ENCODE measurements at places on chromosomes 4 and X. TPM values are rescaled to one million over a fixed set of nuclear protein-coding genes. Genes with fewer than 3 reads are reported as not detected.

DNA sequence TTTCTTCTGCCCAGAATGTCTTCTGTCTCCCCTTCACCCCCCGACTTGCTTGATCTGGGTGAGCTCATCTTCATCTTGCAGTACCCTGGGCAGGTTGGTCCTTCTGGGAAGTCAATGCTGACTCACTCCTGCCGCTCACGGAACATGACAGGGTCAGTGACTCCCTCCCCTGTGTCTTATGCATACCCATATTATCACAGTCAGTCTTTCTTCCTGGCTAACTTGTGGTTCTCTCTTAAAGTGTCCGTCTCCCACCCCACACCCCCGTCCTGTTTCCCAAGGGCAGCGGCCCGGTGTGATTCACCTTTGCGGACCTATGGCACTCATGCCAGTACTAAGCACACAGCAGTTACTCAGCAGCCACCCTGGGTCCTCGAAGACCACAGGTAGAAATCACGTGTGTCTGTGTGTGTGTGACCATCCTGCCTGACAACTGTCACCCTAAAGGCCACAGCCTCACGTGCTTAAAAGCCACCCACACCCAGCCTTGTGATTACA, 17.7 kb downstream of the IQSEC2 start:
- H3K27me3 ChIP-seq, result no peaks in the 10 kb centered on the region
- H3K36me3 ChIP-seq, result no peaks in the 10 kb centered on the region
- no peak overlapping the region for H3K4me3 ChIP-seq
- peaks cover 28% of the 10 kb centered on the region for H3K4me1 ChIP-seq

GRCh38 chr4:90152024-90152423, 24.8 kb downstream of the CCSER1 start:
- DNase-seq, result no peak
- H3K4me3 ChIP-seq, result no peak overlapping the region
- peaks cover 4% of the 10 kb centered on the region for H3K27me3 ChIP-seq
- H3K4me1 ChIP-seq, result no peaks in the 10 kb centered on the region
- no peak overlapping the region for H3K27ac ChIP-seq

DNA sequence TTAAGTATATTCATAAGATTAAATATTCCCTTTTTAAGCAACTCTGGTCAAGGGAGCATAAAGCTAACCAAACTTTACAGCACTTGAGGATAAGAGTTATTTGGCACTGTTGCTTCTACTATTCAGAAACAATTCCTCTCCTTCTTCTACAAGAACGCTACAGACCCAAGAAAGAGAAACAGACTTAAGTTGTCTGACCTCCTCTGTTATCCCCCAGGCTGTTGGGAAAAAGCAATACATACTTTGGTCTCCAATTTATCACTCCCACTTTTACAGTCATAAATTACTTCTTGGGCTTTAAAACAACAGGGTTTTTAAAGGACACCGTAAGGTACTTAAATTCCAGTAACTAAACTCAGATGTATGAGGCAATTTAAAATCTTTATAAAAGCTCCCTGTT, 147.4 kb downstream of the COL25A1 start:
- no peak overlapping the region for H3K27ac ChIP-seq
- H3K27me3 ChIP-seq, result peaks cover 9% of the 10 kb centered on the region
- no peak for DNase-seq
- no peaks in the 10 kb centered on the region for H3K4me1 ChIP-seq
- no peak overlapping the region for H3K4me3 ChIP-seq

- H3K4me3 ChIP-seq, result no peak overlapping the region
- peaks cover 2% of the 10 kb centered on the region for H3K27me3 ChIP-seq
- no peak overlapping the region for H3K27ac ChIP-seq
- H3K36me3 ChIP-seq, result no peaks in the 10 kb centered on the region
Observed at GRCh38 chr4:71765350-71765749, 18.5 kb downstream of the GC start.

DNA sequence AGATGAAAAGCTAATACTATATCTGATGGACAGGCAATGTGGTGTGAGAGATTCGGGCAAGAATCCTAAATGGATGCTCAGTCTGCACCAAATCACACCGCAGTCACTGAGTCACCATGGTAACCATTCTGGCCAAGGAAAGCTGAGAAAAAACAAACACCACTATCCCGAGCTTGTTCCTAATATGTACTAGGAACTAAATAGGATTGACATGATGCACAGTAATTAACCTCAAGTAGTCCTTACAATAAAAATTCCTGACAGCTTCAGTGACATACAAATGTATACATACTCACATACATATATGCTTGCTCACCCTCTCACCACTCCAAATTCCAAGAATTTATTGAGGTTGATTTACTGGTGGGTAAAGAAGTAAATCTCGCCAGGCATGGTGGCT, 1.1 kb upstream of the RAB40A start:
- H3K36me3 ChIP-seq, result no peaks in the 10 kb centered on the region
- H3K27ac ChIP-seq, result no peak overlapping the region
- no peaks in the 10 kb centered on the region for H3K27me3 ChIP-seq
- DNase-seq, result no peak

DNA sequence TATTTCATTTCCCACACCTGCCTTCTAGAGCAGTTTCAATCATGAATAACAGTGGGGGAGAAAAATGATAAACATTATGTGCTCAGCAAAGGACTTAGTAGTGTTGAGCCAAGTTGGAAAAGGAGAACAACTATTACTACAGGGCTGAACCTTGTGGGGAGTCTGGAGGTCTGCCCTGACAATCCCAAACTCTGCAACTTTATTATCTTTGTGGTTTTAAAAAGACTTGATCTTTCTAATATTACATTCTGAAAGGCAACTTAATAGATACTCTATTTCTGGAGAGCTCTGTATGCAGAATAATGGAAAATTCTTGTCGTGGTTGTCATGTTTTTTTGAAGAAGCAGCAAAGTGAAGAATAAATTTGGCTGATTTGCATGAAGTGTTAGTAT, 116.1 kb downstream of the SPCS3 start:
- no peak overlapping the region for H3K27ac ChIP-seq
- DNase-seq, result no peak
- H3K27me3 ChIP-seq, result no peaks in the 10 kb centered on the region
- no peak overlapping the region for H3K4me3 ChIP-seq

DNA sequence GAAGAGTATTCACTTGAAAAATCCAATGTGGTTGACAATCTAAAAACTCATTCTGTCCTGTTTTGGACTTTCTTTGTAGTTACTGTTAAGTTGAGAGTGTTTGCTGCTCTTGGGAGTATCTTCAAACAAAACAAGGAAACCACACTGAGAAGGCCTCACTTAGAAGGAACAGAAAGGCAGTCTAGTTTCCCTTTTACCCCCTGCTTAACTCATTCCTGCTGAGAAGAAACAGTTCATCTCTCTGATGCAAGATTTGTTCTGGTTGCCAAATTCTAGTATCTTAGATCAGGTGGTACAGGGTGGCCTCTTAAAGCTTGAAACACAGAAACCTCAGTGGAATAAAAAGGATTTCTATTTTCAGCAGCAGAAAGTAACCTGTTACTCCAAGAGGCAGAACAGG, 41.4 kb downstream of the GUCY2F start:
- no peak for DNase-seq
- H3K36me3 ChIP-seq, result no peaks in the 10 kb centered on the region
- no peaks in the 10 kb centered on the region for H3K4me1 ChIP-seq
- H3K27me3 ChIP-seq, result peaks cover 3% of the 10 kb centered on the region
- no peak overlapping the region for H3K27ac ChIP-seq
- no peak overlapping the region for H3K4me3 ChIP-seq

- H3K27me3 ChIP-seq, result peaks cover 21% of the 10 kb centered on the region
- no peaks in the 10 kb centered on the region for H3K36me3 ChIP-seq
- H3K4me3 ChIP-seq, result no peak overlapping the region
- no peak for DNase-seq
- H3K4me1 ChIP-seq, result peaks cover 29% of the 10 kb centered on the region
- H3K27ac ChIP-seq, result no peak overlapping the region
Observed at GRCh38 chrX:134622813-134623185, 35.5 kb downstream of the PLAC1 start.

- H3K4me1 ChIP-seq, result peaks cover 22% of the 10 kb centered on the region
- DNase-seq, result peak; percentile 57
- H3K27me3 ChIP-seq, result peaks cover 58% of the 10 kb centered on the region
- peak overlapping the region; percentile 58 for H3K4me3 ChIP-seq
- H3K27ac ChIP-seq, result no peak overlapping the region
Observed at GRCh38 chr4:42398171-42398870, 1.0 kb downstream of the SHISA3 start.

DNA sequence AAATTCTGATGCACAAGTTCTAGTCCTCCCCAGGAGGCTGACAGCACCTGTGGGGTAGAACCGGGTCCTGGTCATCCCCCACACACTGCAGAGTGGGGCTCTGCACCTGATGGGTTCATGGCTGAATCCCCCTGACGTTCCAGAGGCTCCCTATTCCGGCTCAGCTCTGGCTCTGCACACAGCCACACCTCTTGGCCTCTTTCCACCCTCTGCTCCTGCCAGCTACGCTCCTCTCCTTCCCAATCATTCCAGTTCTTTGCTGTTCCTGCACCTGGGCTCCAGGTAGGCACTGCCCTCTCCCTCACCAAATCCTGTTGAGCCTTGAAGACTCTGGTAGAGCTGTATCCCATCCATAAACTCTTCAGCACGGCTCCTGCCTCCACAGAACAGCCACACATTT, 75.5 kb downstream of the GATB start:
- peaks cover 8% of the 10 kb centered on the region for H3K36me3 ChIP-seq
- H3K4me1 ChIP-seq, result no peaks in the 10 kb centered on the region
- no peak overlapping the region for H3K4me3 ChIP-seq

DNA sequence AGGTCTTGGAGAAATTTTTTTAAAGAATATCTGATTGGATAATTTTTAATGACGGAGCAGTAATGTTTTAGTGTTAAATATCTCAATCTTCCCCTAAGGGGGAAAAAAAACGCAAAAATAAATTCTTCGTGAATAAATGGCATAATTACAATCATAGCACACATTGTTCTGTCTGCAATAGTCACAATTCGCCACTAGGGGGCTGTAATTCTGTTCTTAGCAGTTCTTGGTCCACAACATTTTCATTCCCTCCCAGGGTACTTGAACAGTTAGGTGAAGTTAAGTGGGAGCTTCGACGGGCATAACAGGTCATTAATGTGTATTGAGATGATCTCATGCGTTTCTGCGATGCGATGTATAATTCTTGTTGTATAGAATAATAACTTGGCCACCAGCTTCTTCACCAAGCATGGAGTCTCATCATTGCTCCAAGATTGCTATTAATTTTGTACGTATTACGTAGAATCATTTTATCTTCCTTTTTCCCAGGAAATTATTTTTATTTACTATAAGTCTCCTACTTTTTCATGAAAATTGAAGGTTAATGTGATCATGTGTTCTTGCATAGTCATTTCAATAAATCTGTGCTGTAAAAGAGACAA, 27.2 kb downstream of the HTR2C start:
- no peaks in the 10 kb centered on the region for H3K36me3 ChIP-seq
- peak; percentile 32 for DNase-seq
- no peaks in the 10 kb centered on the region for H3K27me3 ChIP-seq
- H3K4me3 ChIP-seq, result no peak overlapping the region

- no peaks in the 10 kb centered on the region for H3K4me1 ChIP-seq
- no peak for DNase-seq
- H3K4me3 ChIP-seq, result no peak overlapping the region
- no peaks in the 10 kb centered on the region for H3K27me3 ChIP-seq
- no peak overlapping the region for H3K27ac ChIP-seq
- no peaks in the 10 kb centered on the region for H3K36me3 ChIP-seq
Observed at GRCh38 chr4:179595671-179596410, 2153.6 kb upstream of the AGA start.

- no peaks in the 10 kb centered on the region for H3K27me3 ChIP-seq
- no peaks in the 10 kb centered on the region for H3K36me3 ChIP-seq
- no peak overlapping the region for H3K4me3 ChIP-seq
- no peak for DNase-seq
- H3K4me1 ChIP-seq, result no peaks in the 10 kb centered on the region
Observed at GRCh38 chr4:124389591-124389990, 322.9 kb downstream of the ANKRD50 start.

DNA sequence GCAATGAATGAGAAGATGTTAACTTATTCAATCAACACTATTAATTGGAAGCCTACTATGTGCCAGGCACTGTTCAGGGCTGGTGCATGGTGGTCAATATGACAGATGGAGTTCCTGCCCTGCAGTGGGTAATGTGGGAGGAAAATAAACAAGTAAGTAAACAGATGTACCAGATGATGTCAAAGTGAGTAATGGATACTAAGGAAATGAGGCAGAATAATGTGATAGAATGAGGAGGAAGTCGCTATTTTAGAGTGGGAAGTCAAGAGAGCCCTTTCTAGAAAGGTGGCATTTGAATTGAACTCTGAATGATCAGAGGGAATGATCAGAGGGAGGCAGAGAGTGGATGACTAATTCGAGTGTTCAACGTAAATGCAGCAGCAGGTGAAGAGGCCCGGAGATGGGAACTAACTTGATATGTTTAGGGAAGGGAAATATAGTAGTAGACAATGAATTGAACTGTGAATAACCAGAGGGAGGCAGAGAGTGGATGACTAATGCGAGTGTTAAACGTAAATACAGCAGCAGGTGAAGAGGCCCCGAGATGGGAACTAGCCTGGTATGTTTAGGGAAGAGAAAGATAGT, 48.3 kb downstream of the HMGB3 start:
- H3K4me1 ChIP-seq, result peaks cover 14% of the 10 kb centered on the region
- DNase-seq, result no peak
- H3K27ac ChIP-seq, result peak overlapping the region; percentile 85
- H3K27me3 ChIP-seq, result peaks cover 6% of the 10 kb centered on the region
- H3K36me3 ChIP-seq, result no peaks in the 10 kb centered on the region
- H3K4me3 ChIP-seq, result no peak overlapping the region

The ANTXR2 gene
- total RNA-seq, result 3.8 TPM

The TIMP1 gene
- total RNA-seq, result 40.3 TPM

The TSPAN6 gene
- total RNA-seq, result 0.47 TPM

The GRPR gene
- total RNA-seq, result not detected

The RNF150 gene
- total RNA-seq, result 0.02 TPM

The SSX4B gene
- not detected for total RNA-seq

The VSIG4 gene
- total RNA-seq, result not detected
